ENCODE measurements at places on chromosomes 11 and 22.
A peak's percentile ranks its signal among the peaks of the same experiment; 100 is the strongest.

DNA sequence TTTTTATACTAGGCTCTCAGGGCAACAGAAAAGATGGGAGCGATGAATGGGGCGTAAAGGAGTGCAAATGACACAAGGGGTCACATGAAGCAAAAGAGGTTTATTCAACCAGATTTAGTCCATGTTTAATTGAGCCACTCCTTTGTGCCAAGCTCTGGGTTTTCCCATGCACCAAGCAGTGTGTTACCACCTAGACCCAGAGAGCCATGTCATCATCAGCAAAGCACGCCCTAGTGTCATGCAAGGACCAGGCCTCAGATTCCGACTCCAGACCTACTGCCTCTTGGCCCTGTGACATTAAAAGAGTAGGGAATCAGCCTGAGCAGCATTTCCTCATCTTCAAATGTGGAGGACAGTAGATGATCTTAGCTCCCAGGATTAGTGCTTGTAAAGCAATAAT lies 1.1 kb upstream of the IGLL5 start:
- DNase-seq, result no peak

GRCh38 chr11:34640050-34640923 lies 19.4 kb downstream of the EHF start:
- DNase-seq, result no peak

DNA sequence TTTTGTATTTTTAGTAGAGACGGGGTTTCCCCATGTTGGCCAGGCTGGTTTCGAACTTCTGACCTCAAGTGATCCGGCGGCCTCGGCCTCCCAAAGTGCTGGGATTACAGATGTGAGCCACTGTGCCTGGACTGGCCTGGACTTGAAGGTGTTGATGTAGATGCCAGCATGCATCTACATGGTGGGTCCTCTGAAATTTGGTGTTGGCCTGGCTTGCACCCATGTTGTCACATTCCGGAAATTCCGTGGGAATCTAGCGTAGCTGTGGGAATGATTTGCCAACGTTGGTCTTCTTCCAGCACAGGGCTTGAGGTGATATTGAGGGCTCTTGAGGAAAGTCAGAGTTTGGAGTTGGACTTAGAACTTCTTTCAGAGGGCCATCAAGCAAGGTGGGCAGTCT lies 6.5 kb downstream of the PACS1 start:
- DNase-seq, result no peak

DNA sequence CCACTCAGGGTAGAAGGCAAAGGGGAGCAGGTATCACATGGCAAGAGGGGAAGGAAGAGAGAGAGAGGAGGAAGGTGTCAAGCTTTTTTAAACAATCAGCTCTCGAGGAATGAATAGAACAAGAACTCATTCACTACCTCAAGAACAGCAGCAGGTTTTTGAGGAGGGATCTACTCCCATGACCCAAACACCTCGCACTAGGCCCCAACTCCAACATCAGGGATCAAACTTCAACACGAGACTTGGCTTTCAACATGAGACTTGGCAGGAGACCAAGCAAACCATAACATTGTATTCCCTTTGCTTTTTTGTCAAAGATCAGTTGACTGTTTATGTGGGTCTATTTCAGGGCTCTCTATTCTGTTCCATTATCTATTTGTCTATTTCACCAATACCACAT lies 26.9 kb upstream of the APOBEC3A start:
- DNase-seq, result no peak

GRCh38 chr11:8832571-8833260 lies 78.3 kb upstream of the AKIP1 start:
- no peak for DNase-seq

GRCh38 chr22:39280250-39280649 lies 35.5 kb upstream of the PDGFB start:
- DNase-seq, result no peak

DNA sequence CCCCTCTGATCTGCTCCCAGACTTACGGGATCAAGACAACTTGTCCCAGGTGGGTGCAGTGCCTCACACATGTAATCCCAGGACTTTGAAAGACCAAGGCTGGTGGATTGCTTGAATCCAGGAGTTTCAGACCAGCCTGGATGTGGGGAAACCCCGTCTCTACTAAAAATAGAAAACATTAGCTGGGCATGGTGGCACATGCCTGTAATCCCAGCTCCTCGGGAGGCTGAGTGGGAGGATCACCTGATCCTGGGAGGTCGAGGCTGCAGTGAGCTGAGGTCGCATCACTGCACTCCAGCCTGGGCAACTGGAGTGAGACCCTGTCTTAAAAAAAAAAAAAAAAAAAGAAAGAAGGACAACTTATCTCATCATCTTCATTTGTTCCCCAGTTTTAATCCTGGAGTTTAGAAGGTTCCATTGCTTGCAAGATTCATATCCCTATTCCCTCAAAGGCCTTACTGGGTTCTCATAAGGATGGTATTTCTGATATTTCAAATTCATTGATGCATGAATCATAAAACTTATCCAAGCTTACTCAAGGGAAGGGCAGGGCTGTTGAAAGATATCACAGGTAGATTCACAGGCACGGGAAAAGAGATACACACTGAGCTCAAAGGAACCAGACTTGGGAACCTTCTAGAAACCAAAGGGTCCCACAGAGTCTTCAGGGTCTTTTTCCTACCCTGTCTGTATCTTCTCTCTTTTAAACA lies 14.6 kb downstream of the ENDOD1 start:
- DNase-seq, result no peak

DNA sequence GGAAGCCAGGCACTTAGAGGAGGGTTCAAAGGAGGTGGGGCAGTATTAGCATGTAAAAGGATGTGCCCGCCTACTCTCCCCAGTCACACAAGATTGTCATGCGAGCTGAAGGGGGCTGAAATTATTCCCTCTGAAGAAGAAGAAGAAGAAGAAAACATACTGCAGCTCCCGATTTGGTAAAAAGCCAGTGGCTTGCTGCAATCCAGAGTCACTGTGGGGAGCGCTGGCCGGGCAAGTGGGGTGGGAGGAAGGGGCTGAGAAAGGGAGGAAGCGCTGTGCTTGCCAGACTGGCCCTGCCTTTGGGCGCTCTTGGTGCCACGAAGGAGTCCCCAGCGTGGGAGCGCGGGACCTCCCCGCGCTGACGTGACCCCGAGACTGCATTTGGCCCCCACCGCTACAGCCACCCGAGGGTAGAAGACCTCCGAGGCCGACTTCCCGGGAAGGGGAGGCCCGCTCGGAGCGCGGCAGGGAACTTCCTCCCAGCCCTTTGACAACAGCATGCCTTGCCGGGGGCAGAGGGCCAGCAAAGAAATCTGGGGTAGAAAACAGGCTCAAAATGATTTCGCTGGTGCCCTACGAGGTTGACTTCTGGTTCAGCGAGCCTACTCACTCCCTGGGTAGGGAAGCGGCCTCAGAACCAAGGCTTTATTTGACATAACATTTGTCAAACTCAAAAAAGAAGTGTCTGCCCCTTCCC lies 906.3 kb downstream of the DLG2 start:
- DNase-seq, result no peak

DNA sequence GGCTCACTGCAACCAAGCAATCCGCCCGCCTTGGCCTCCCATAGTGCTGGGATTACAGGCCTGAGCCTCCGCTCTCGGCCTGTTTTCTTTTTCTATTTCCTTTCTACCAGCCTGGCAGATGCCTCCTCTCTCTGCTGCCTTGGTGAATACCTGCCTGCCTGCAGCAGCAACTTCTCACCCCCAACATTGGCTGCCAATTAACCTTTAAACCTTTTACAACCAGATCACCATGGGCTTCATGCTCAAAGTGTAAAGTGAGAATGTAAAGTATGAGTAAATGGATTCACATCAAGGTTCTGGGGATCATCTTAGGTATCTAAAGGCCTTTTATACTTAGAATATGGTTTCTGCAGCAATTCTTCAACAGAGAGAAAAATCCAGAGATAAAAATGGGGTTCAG lies 13.0 kb upstream of the FCHSD2 start:
- no peak for DNase-seq

DNA sequence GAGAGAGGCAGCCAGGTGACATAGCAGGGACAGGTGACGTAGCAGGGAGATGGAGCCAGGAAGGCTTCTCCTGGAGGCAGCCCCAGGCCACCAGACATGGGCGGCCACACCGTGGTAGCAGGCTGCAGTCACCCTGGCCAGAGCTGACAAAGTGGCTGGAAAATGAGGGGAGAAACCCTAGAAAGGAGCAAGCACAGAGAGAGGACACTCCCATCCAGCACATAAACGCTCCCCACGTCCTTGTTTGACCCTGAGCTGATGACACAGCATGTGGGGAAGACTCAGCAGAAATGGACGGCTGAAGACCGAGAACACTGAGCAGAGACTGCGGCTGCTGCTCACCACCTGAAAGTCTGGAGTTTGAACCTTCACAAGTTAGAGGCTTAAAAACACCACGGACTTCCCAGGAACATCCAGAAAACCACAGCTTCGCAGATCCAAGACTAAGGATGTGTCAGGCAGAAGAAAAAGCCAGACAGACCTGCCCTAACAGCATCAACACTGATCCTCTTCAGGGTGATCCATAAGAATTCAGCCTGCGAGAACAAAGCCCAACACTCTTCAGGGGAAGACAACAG lies 28.7 kb downstream of the DRD4 start:
- no peak for DNase-seq

GRCh38 chr11:35143297-35144135 lies 4.5 kb downstream of the CD44 start:
- DNase-seq, result no peak

DNA sequence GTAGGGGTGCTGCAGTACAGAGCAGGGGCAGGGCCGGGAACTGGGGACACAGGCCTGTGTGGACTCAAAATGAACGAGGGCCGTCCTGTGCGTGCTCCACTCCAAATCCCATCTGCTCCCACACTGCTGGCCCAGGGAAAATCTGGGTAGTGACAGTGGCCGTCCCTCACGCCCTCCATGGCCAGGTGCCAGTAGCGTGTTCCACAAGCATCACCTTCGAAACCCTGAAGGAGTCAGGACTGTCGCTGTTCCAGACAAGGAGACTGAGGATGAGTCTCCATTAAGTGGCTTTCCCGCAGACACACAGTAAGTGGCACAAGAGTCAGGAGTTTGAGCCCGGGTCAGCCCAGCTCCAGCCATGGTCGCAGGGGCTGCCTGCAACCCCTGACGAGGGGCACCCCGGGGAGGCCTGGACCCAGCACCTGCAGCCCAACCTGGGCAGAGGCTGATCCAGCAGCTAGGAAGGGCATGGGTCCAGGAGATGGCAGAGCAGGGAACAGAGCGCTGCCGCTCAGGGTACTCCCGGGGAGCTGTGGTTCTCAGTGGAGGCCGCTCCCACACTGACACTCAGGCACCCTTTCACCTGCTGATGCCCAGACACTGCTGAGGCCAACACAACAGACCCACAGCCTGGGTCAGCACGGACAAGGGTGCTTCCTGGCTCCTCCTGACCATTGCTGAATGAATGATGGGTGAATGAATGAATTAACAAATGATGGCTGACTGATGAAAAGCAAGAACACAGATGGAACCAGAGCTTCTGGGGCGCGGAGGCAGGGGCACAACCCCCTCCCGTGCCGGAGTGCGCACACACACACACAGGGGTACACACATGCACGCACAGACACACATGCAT lies 35.3 kb downstream of the IGF2 start:
- DNase-seq, result peak; percentile 57

GRCh38 chr11:34340653-34341052 lies 17.2 kb downstream of the ABTB2 start:
- no peak for DNase-seq

- DNase-seq, result no peak
These were observed 20.8 kb upstream of the ZBED5 start for GRCh38 chr11:10878408-10879214.

DNA sequence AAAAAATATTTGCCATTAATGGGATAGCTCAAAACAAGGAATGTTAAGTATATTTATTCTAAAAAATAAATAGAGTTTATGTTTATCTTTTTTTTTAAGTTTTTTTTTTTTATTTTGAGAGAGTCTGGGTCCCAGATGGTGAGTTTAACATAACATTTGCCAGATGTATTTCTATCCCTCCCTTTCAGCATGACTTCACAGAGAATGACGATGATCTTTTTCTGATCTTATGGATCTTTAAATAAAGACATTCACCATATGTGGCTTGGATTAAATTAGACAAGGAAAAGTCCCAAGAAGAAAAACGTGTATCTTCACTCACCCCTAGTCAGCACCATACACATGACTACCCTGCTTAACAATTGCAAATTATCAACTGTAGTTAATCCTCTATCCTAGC lies 839.8 kb upstream of the CNTN5 start:
- DNase-seq, result no peak

GRCh38 chr22:46183733-46184132 lies 33.4 kb downstream of the PPARA start:
- DNase-seq, result peak; percentile 81

Measured in natural killer cell treated with Interleukin-12 subunit alpha and Interleukin-12 subunit beta and Interleukin-15 and Interleukin-18, amount 100 ng/mL, for 72 hours (primary cell).